Hepatic stellate cell (primary cell): ENCODE measurements at places on chromosomes 12 and 14.

DNA sequence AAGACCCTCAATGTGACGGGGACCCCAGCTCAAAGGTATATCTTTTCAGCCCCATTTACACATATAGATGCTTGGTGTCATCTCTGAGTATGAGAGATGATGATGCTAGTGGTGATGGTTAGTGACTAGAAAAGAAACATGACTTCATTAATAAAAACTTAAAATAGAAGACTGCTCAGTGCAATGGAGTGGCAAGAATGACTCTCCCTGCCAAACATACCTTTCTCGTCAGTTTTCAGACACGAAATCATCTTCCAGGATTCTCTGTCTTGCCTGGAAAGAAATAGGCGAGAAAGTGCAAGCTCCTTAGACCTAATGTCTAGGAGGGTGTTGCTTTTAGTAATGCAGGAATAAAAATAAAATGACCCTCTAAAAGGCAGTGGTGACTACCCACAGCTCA lies 71.7 kb downstream of the TPH2 start:
- DNase-seq = peak; percentile 12

GRCh38 chr12:19398376-19399363 lies 40.6 kb upstream of the AEBP2 start:
- DNase-seq = no peak

- DNase-seq = peak; percentile 37
Measured at GRCh38 chr14:88013750-88014349, 8.9 kb downstream of the GPR65 start.

DNA sequence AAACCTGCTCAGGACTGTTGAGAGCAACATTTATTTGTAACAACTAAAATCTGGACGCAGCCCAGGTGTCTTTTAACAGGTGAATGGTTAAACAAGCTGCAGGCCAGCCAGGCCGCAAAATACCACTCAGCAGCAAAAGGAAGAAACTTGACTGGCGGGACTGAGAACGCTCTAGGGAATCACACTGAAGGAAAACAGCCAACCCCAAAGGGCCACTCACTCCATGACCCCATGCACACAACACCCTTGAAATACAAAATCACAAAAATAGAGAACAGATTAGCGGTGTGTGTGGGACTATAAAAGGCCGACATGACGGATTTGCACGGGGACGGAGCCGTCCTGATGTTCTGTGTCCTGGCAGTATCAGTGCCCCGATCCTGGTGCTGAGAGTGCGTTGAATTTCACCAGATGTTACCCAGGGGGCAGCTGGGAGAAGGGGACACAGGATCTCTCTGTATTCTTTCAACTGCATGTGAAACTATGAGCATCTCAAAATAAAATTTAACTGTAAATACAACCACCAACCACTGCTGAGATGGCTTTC lies 23.0 kb downstream of the VPS37B start:
- no peak for DNase-seq

GRCh38 chr12:52366738-52367485 lies at the start of gene KRT85:
Gene KRT85 (minus strand): TSS chr12:52367481. CDS start chr12:52367405, 76 bp downstream.
- DNase-seq = no peak

DNA sequence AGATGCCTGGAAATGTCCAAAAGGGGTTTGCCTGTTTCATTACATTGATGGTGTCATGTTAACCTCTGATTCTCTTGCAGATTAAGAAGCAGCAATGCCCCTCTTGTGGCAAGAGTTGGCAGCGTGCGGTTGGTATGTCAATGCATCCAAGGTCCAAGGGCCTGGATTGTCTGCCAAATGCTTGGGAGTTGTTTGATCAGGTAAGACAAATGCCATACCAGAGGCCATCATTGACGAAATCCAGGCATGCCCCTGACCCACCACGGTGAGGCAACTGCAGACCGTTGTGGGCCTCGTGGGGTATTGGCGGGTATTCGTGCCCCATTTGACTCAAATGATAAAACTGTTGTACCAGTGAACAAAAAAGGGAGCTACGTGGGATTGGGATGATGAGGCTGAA lies 11.4 kb upstream of the RNASE12 start:
- no peak for DNase-seq

DNA sequence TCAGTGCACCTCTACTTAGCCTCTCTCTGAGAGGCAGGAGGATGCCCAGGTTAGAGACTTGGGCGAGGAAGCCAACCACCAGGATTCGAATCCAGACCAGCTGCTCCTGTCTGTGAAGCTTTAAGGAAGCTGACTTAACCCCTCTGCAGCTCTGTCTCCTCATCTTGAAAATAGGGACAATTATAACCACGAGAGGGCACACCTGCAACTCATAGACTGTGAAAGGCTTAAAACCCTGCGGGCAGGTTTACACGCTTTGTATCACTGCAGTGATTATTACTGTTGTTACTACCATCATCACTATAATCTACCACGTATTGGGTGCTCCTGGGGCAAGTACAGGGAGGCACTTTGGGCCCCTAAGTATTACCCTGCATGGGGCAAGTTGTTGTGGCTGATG lies 379.8 kb downstream of the VRK1 start:
- no peak for DNase-seq

- no peak for DNase-seq
Measured at GRCh38 chr12:66423266-66423665, 121.0 kb downstream of the HELB start.
